T-helper 17 cell (primary cell): ENCODE measurements at places on chromosomes 11 and 22. TPM values are rescaled to one million over a fixed set of nuclear protein-coding genes. Genes with fewer than 3 reads are reported as not detected.

- DNase-seq = no peak
Observed at GRCh38 chr11:65380460-65381119, 1.9 kb downstream of the SLC25A45 start.

The FKBP2 gene
- total RNA-seq = 27.4 TPM

DNA sequence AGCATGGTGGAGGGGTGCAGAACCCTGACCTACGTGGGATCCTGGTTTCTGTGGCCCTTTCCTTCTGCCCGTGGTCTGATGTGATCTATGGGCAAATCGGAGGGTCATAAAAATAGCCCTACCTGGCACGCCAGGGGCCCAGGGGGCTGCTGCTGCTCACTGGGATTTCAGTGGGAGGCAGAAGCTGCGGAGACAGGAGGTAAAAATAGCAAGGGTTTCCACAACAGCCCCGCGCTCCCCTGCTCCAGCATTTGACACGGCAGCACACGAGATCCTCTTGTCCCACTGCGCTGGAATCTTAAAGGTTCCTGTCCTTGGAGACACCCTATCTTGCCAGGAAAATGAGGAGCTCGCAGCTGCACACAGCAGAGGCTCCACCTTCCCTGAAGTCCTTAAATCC, 321.2 kb downstream of the CTTN start:
- no peak for DNase-seq

DNA sequence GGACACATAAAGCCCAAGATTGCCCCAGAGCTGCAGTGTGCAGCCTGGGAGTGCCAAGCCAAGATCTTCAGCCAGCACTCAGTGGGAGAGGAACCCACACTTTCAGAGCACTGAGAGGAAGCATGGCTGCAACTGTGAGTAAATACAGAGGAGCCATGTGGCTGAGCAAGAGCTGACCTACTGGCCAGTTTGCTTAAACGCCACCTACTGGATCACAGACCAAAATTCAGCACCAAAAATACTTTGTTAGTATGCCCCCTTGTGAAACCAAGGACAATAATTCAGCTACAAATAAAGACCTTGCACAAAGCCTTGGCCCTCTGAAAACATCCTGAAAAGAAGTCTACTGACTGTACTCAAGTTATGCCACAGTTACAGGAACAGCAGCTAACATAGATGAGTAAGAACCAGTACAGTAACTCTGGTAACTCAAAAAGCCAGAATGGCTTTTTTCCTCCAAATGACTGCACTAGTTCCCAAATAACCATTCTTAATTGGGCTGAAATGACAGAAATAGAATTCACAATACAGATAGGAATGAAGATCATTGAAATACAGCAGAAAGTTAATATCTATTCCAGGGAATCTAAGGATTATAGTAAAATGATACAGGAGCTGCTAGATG, 10.1 kb upstream of the OR4A15 start:
- no peak for DNase-seq

DNA sequence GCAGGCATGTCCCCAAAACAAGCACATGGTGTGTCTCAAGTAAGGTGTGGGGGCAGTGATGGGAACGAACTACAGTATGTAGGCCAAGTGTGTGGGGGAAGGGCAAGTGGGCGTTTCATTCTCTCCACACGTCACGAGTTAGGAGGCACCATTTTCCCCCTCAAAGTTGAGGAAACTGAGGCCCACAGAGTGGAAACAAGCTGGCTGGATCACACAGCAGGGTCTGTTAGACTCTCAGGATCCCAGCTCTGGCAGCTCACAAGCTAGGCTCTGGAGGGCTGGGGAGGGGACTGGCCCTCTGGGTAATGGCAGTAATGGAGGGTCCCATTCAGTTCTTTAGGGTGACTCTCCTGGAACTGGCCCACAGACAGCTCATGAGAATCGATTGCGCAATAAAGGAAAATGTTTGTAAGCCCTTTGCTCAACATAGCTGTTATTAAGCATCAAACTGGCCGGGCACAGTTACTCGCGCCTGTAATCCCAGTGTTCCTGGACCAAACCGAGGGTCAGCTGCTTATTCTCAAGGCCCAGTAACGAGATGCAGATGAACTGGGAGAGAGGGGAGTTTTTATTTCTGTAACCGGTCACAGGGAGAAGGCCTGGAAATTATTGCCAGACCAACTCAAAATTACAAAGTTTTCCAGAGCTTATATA, 24.1 kb upstream of the TUB start:
- no peak for DNase-seq
